Dermis blood vessel endothelial cell (primary cell): ENCODE measurements at places on chromosomes 3 and 15. TPM values are rescaled to one million over a fixed set of nuclear protein-coding genes. Genes with fewer than 3 reads are reported as not detected.

The SLC9C1 gene
- total RNA-seq = 0.14 and 0.85 TPM in 2 replicates

The ZMYND10 gene
- total RNA-seq = 0.05 TPM in 1 of 2 replicates, not detected in the other

The ANKUB1 gene
- not detected in 2 replicates for total RNA-seq

The GOLGB1 gene
- 48.3 and 60.1 TPM in 2 replicates for total RNA-seq

The CILP gene
- not detected in 2 replicates for total RNA-seq

The CORO2B gene
- total RNA-seq = 1.0 and 1.4 TPM in 2 replicates

The LCMT2 gene
- total RNA-seq = 6.3 and 8.3 TPM in 2 replicates
